ENCODE measurements at places on chromosomes 3 and 15.

DNA sequence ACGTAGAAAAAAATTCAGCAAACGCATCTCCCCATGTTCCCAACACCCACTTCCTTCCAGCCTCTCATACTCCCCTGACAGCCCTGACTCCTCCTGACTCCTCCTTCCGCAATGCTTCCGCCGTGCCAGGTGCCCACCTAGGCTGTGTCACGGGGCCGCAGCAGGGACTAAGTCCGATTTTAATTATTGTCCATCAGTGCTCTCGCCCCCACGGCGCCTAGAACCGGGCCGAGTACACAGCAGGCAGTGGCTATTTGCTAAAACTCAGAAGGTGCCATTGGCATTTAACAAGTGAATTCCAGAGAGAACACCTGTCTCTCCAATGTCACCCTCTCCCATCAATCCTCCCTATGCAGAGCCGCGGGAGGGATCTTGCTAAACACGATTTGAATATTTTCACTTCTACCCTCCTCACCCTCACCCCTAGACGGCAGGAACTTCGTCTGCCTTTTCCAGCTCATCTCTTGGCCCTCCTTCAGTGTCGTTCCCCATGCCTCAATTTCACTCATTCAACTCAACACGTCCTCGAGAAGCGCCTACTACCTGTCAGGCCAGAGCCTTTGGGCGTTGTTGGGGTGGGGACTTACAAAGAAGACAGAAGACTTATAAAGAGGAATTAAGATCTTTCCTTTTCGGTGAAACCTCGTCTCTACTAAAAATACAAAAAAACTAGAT lies 11.5 kb upstream of the SHF start:
- peak; percentile 44 for DNase-seq

DNA sequence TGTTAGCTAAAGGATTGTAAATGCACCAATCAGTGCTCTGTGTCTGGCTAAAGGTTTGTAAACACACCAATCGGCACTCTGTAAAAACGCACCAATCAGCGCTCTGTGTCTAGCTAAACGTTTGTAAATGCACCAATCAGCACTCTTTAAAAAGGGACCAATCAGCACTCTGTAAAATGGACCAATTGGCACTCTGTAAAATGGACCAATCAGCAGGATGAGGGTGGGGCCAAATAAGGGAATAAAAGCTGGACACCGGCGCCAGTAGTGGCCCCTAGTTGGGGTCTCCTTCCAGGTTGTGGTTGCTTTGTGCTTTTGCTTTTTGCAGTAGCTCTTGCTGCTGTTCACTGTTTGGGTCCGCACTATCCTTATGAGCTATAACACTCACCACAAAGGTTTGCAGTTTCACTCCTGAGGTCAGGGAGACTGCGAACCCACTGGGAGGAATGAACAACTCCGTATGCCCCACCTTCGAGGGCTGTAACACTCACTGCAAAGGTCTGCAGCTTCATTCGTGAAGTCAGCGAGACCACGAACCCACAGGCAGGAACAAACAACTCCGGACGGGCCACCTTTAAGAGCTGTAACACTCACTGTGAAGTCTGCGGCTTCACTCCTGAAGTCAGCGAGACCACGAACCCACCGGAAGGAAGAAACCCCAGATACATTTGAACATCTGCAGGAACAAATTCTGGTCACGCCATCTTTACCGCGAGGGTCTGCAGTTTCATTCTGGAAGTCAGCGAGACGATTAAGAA lies 1.1 kb upstream of the SUCLG2 start:
- DNase-seq, result peak; percentile 84

- no peak for DNase-seq
These were observed 235.4 kb upstream of the RGMA start for GRCh38 chr15:93324186-93324975.

DNA sequence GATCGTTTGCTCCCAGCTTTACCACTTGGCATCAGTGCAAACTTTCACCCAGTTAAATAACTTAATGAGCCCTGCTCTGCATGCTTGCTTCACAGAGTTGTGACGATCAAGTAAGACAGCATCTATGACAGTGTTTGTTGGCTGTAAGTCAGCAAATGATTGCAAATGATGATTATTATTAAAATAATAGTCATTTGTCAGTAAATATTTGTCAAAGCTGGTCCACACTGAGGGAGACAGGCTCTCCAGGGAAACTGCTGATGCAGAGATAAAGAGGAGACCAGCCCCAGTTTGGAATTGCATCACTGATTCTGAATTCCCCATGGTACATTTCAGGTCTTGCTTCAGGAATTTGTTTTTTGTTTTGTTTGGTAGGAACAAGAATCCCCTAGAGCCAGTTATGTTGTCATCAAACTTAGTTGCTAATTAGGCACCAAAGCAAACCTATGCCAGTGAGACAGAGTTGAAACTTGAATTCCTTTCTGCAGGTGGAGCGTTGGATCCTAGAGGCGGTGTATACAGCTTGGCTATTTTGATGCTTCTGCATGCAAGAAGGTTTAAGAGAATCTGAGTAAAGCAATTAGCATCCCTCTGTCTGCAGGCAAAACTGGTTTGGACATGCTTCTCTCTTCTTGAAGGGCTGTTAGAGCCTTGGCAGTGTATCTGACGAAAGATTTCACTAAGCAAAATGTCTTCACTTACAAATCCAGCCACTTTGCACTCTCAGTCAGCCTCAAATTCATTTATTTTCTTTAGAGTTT lies 338.6 kb upstream of the TPRG1 start:
- DNase-seq, result no peak

- DNase-seq, result no peak
These were observed 34.5 kb upstream of the ABHD10 start for GRCh38 chr3:111944372-111944771.
